ENCODE measurements at places on chromosomes 16 and 17. TPM values are rescaled to one million over a fixed set of nuclear protein-coding genes. Genes with fewer than 3 reads are reported as not detected.

SMIM22 gene
- not detected for total RNA-seq

DNAI2 gene
- not detected for total RNA-seq

CDH15 gene
- 0.20 TPM for total RNA-seq

EFNB3 gene
- 0.39 TPM for total RNA-seq

PRR29 gene
- total RNA-seq, result 0.20 TPM

TUFM gene
- total RNA-seq, result 82.1 TPM

FAM171A2 gene
- total RNA-seq, result 4.5 TPM

CDH5 gene
- total RNA-seq, result 3.6 TPM

NAGS gene
- 2.7 TPM for total RNA-seq

NUPR1 gene
- 25.6 TPM for total RNA-seq

HSF4 gene
- 23.0 TPM for total RNA-seq

C1QL1 gene
- 0.33 TPM for total RNA-seq

LGALS9 gene
- 1.1 TPM for total RNA-seq

CDT1 gene
- 3.8 TPM for total RNA-seq

NACA2 gene
- total RNA-seq, result 0.13 TPM

ZNF624 gene
- 5.2 TPM for total RNA-seq

KCNH4 gene
- total RNA-seq, result not detected

KRTAP4-1 gene
- total RNA-seq, result not detected

ABCC6 gene
- total RNA-seq, result 0.65 TPM

RAB26 gene
- total RNA-seq, result 1.2 TPM

KRTAP17-1 gene
- not detected for total RNA-seq

CASKIN2 gene
- total RNA-seq, result 13.9 TPM

ASB16 gene
- total RNA-seq, result 0.33 TPM

CCL16 gene
- not detected for total RNA-seq

SLC13A2 gene
- total RNA-seq, result not detected

MYL4 gene
- total RNA-seq, result 0.85 TPM

C16orf86 gene
- total RNA-seq, result 2.7 TPM

CCDC154 gene
- total RNA-seq, result 0.96 TPM

ACSM3 gene
- total RNA-seq, result 0.65 TPM

SLX4 gene
- 4.9 TPM for total RNA-seq

CTRB1 gene
- not detected for total RNA-seq

HSD11B2 gene
- total RNA-seq, result not detected

MPP3 gene
- 18.6 TPM for total RNA-seq

TSNAXIP1 gene
- total RNA-seq, result 0.78 TPM

GRB7 gene
- total RNA-seq, result 0.13 TPM

OR3A3 gene
- total RNA-seq, result not detected

TBC1D3C gene
- not detected for total RNA-seq

PRR35 gene
- total RNA-seq, result not detected

RNF222 gene
- not detected for total RNA-seq

CLTC gene
- 533 TPM for total RNA-seq

NPIPA5 gene
- 5.3 TPM for total RNA-seq

CRISPLD2 gene
- total RNA-seq, result 38.1 TPM

CCDC200 gene
- not detected for total RNA-seq

LPO gene
- total RNA-seq, result 0.07 TPM

CBFA2T3 gene
- not detected for total RNA-seq

NKD1 gene
- 0.17 TPM for total RNA-seq

CES1 gene
- total RNA-seq, result 5.8 TPM

TEX19 gene
- total RNA-seq, result not detected

CENPX gene
- total RNA-seq, result 10.2 TPM

NME1 gene
- 55.6 TPM for total RNA-seq
